HFFc6 (cell line): ENCODE measurements at places on chromosomes 2 and 18.

DNA sequence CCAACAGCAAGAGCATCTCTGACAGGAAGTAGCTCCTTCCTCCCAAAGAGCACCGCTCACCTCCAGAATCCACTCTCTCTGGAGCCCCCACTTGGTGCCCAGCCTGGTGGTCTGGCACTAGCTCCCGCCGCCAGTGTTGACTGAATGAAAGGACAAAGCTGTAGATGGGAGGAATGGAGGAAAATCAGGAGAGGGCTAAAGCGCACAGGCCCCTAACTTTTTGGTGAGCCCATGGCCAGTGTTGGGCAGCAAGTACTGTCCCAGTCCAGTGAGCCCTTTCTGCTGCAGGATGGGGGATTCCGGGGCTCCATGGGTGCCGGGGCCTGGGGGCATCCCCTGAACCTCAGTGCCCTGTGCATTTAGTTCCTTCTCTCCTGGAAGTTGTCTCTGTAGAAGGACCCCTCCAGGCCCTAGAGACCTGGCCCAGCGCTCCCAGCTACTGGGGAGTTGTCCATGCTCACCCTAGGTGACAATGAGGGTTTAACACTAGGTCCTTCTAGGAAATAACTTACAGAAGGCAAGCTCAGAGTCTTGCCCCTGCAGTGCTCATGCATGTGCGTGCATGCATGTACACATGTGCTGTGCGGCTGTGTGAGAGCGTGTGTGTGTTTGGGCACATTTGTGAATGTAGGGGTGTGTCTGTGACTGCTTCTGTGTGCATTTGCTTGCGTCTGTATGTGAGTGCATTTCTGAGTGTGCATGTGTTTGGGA lies 33.6 kb downstream of the GLI2 start:
- no peak for DNase-seq

- no peak for DNase-seq
Measured at GRCh38 chr18:45728336-45729010, 4.5 kb downstream of the SLC14A1 start.

DNA sequence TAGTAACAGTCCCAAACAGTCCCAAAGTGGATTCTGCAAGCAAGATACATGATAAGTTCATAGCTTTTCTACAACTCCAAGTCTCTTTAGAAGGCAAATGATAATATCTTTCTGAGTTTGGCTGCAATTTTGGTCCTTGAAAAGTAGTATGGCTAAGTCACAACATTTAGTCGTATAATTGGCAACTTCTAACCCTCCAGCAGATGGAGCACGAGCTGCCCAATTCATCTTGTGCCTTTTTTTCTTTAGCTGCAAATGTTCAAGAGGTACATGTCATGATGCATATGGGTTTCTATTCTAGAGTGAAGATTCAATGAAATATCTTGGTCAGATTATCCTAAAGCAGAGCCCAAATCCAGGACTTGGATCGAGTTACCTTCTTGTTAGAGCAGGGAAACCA lies 127.0 kb upstream of the KLHL14 start:
- no peak for DNase-seq

DNA sequence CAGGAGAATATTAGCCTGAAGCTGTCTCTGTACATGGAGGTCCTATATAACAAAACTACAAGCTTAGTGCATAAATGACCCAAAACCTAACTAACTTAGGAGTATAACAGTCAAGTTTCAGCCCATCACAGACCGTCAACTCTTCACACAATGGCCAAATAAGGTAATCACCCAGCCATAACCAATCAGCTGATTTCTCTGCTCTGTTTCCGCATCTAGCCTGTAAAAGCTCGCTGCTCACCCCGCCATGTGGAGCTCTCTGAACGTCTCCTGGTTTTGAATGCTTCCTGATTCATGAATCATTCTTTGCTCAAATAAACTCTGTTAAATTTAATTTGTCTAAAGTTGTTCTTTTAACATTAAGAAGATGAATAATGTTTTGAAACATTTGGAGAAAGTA lies 593.6 kb downstream of the TMX3 start:
- DNase-seq, result no peak

DNA sequence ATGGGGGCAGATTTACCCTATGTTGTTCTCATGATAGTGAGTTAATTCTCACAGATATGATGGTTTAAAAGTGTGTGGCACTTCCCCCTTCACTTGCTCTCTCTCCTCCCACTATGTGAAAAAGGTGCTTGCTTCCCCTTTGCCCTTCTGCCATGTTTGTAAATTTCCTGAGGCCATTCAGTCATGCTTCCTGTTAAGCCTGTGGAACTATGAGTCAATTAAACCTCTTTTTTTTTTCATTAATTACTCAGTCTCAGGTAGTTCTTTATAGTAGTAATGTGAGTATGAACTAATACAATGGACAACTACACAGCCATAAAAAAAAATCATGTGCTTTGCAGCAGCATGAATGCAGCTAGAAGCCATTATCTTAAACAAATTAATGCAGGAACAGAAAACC lies 118.5 kb downstream of the CALCRL start:
- no peak for DNase-seq

DNA sequence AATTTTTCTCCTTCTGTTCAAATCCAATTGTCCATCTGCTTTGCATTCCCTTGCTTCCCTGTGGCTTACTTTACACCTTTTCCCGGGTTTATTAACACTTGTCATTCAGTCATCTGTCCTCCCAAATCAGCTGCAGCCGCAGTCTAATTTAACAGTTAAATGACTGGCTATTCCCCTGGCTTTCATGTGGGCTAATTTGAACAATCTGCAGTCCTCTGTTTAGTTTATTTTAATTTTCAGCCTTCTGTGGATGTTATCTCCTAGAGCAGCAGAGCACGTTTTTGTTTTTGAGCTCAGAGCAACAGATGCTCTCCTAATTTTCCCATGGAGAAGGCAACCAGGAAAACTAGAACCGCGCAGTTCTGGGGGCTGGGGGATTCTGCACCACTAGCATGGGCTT lies 55.0 kb downstream of the MEP1B start:
- DNase-seq, result no peak

GRCh38 chr2:219174146-219174545 lies 2.6 kb downstream of the CNPPD1 start:
- no peak for DNase-seq

- DNase-seq, result no peak
Measured at GRCh38 chr2:17625446-17625845, 85.0 kb downstream of the VSNL1 start.

DNA sequence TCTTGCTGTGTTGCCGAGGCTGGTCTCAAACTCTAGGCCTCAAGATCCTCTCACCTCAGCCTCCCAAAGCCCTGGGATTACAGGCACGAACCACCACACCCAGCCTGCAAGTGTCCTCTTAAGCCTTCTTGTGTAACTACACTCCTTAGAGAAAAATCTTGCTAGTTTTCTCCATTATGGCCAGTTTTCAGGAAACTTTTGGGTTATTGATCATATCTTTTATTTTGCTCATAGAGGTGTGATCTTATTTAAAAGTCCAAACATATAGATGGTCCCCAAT lies 2.4 kb downstream of the SOCS6 start:
- DNase-seq, result no peak

DNA sequence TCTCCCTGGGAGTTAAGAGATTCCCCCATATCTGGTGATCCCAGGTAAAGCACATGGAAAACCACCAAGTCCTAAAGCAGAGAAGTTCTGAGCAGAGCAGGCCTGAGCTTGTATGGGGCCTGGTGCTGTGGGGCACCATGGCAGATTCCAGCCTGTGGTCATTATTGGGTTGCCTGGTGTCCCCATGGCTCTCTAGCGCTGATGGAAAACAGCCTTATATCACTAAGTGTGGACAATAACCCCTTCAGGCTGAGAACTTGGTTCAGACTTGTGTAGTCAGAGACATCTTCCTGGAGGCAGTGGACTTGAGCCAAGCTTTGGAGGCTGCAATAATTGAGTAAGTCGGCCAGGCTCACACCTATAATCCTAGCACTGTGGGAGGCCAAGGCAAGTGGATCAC lies 96.8 kb downstream of the MCFD2 start:
- DNase-seq, result no peak

DNA sequence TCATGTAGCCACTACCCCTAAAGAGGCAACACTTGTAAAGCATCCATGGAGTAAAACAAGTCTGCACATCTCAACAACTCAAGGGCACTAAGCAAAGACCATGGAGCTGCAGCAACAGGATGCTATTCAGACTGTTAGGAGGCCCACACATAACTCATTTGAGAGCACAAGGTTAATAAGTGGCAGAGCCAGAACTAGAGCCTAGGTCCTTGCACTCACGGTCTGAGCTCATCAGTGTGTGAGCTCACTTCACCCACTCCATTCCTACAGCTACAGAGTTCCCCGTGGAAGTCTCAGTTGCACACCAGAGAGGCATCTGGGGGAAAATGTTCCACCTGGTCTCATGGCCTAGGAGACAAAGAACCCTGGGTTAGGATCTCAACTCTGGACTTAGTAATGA lies 35.0 kb downstream of the TTC32 start:
- DNase-seq, result no peak
